RPMI8226 (cell line): ENCODE measurements at places on chromosomes 2 and 18.

DNA sequence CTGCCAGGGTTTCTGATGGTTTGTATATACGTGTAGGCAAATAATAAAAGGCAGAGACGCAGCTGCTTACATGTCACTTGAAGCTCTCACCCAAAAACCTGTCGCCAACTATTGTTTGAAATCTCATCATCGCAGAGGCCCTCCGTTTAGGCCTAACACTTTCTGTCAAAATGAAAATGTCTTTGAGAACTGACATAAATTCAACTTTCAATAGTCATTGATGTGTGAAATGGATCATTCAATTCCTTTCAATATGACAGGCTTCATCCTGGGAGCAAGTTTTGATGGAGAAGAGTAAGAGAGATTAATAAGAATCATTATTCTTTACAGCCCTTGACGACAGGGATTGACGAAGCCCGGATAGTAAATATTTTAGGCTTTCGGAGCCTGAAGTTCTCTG lies 2.7 kb downstream of the ACTG2 start:
- DNase-seq, result no peak

DNA sequence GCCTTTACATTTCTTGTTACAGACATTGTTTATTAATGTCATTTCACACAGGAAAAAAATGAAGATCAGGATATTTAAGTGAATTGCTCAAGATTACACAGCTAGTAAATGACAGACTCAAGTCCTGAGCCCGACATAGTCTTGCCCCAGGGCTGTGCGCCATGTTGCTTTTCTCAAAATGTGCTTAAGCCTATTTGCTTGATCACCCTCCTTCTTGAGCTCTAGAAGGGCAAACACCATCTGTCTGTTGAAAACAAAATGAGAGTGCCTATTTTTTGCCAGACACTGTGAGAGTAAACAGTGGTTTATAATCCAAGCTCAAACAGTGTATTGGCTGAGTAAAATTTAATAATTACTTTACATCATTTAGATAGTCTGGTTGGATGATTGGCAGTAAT lies 34.8 kb upstream of the HNMT start:
- DNase-seq, result no peak

DNA sequence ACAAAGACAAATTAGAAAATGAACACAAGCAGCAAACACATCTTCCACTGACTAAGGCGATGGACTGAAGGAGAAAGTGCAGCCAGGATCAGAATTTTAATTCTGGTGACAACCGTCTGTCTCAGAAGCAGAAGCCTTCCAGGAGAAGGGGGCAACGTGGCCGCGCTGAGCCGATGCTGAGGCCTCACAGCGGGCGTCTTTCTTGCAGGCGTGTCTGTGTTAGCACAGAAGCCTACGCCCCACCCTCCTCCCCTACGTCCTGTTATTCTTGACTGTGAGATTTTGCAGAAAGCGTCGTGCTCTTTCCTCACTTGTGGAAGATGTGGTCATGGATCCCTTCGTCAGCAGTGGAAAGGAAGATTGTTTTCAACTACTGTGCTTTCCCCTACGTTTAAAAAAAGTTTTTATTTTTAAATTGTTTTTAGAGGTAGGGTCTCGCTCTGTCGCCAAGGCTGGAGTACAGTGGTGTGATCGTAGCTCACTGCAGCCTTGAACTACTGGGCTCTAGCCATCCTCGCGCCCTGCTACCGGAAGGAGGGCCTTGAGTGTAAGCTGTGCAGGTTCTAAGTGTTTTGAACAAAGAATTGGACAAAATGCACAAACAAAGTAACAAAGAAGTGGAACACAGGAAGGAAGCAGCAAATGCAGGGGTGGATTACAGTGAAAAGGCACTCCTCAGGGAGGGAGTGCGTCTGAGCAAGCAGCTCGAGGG lies 422.0 kb downstream of the GALR1 start:
- DNase-seq, result no peak

DNA sequence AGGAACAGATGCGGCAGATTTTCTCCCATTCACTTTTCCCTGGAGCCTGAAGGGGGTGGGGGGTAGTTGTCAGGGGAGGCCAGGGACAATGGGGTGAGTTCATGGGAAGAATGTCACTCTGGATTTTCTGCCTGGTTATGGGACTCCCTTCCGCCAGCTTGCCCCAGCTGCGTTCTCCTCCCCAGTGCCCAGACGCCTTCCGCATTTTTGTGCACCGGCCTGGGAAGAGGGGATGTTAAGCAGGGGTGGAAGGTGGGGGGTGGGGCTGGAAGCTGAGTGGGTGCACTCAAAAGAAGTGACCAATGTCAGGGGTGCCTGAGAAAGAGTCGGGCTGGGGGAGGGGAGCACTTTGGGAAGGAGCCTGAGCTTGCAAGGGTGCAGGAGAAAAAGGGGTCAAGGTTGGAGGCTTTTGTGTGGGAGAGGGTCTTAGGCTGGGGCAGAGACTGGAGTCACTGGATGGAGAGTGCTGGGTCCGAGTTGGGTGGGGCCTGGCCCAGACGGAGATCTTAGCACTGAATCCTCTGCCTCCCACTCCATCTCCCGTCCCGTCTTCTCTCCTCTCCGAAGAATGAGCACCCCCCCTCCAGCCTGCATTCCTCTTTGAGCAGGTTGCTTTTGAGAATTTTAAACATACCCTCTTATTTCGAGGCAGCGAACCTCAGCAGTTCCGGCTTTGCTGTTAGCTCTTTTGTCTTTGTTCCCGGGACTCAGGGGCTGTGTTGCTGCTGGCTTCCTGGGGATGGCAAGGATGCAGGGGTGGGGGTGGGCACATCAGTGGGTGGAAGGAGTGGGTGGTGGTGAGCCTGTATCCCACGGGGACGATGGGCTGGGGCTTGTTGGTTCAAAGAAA lies 2.7 kb downstream of the IGFBP2 start:
- no peak for DNase-seq

DNA sequence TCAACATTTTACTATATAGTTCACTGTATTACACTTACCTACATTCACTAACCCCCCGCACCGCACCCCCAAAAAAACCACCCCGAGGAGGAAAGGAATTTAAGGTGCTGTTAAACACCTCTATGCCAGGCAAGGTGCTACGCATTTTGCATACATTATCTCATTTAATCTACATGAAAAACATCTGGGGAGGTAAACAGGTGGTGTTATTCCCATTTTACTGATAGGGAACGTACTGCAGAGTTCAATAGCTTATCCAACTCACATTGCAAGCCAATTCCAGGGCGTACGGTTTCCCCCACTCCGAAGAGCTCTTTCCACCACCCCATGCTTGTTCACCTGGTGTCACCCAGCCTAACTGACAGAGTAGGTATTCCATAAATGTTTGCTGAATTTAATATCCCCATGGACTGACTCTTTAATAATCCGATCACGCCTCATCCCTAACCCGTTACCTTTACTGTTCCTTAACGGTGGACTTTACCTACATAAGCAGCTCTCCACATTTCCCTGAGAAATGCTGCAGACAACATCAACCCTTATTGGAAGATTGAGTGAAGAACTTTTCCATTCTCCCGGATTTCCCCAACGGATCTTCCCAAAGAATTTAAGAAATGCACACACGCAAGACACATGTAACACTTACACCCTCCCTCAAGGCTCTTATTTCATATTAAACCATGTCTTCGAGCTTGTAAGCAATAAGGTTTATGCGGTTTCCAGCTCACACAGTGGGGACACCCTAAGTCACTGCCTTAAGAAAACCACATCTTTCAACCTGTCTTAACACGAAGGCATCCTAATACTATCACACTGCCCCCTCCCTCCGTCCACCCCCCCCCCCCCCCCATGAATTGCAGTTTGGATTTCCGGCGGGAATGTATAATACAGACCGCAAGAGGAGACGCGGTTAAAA lies 1.2 kb downstream of the RAPH1 start:
- DNase-seq, result peak; percentile 40

GRCh38 chr2:207135801-207136457 lies 29.8 kb downstream of the KLF7 start:
- peak; percentile 80 for DNase-seq

DNA sequence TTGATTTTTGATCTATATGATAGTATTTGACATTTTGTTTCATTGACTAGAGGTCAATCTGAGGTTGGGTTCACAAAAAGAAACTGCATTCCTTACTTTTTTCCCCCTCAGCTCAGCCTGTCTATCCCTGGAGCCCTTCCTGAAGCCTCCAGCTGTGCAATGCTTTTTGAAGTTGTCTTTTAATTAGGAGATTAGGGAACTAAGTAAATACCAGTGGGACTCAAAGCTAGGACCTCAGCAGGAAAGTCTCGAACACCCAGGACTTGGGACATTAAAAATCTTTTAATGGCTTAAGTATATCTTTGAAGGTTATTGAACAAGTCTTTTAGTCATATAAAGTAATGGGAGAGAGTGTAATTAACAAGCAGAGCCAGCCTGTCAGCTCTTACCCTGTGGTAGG lies 220.2 kb downstream of the PDE11A start:
- DNase-seq, result no peak

GRCh38 chr2:77831060-77831459 lies 308.9 kb upstream of the LRRTM4 start:
- DNase-seq, result no peak

DNA sequence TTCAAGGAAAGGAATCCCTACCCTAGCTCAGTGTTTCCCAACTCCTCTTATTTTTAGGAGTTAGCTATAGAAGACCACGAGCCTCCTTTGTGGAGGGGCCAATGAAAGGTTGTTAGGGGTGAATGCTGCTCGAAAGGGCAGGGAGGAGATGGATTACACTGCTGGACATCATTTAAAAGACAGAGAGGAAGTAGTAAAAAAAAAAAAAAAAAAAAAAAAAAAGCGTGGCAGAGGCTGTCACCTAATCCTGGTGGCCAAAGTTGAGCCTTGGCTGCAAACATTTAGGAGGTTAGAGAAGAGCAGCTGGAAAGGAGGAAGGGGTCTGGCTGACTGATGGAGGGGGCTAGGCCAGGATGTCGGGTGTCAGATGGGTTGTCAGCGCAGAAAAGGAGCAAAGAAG lies 139.0 kb upstream of the KLF7 start:
- no peak for DNase-seq

DNA sequence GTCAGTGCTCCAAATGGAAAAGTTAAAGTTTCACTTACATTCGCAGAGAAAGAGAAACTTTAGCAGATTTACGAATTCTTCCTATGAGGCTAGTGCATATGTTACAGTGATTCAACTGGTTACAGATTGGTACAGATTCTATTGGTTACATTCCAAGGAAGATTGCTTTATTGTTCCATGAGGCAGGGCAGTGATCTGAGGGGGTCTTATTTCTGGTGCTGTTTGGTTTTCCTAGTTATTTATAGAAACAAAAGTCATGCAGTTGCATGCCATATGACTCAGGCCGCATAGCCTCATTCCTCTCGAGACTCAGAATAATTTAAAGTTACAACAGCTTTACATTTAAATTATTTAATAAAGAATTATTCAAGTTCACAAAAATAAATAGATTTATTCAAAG lies 385.4 kb upstream of the SYT4 start:
- no peak for DNase-seq
